ENCODE measurements at places on chromosomes 12 and 14.

GRCh38 chr14:59772233-59772632, 98.3 kb downstream of the RTN1 start:
- no peak for DNase-seq

DNA sequence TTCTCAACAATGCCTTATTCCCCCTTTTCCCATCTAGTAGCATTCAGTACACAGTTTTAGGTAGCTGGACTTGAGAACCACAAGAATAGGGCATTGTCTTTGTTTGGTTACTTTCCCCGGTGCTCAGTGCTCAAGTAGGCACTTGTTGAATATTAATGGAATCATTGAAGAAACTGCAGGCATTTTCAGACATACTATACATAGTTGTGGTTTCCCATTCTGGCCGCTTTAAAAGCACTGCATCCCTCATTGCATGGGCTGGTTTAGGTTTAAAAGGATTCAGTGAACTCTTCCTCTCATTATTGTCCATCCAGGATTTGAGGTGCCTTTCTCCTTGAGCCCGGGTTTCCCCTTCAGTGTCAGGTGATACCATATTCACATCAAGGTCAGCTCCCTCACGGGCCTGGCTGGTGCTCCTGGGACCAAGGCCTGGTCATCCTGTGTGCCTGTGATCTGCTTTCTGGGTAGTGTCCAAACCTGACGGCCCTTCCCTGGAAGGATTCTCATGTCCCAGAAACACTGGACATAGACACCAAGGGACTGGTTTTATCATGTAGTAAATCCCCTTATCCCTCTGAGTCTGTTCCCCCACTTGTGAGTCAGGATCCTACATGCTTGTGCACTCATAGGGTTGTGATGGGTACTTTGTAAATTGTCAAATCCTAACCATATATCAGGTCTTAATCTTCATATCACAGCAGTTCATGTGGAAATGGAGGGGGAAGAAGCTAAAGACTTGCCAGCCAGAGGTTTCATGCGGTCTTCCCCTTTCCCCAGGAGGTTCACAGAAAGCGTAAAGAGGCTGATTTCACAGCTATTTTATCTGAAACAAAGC, 7.4 kb downstream of the TCP11L2 start:
- no peak for DNase-seq

- DNase-seq, result no peak
These were observed 2.2 kb downstream of the CLEC14A start for GRCh38 chr14:38253676-38254075.

DNA sequence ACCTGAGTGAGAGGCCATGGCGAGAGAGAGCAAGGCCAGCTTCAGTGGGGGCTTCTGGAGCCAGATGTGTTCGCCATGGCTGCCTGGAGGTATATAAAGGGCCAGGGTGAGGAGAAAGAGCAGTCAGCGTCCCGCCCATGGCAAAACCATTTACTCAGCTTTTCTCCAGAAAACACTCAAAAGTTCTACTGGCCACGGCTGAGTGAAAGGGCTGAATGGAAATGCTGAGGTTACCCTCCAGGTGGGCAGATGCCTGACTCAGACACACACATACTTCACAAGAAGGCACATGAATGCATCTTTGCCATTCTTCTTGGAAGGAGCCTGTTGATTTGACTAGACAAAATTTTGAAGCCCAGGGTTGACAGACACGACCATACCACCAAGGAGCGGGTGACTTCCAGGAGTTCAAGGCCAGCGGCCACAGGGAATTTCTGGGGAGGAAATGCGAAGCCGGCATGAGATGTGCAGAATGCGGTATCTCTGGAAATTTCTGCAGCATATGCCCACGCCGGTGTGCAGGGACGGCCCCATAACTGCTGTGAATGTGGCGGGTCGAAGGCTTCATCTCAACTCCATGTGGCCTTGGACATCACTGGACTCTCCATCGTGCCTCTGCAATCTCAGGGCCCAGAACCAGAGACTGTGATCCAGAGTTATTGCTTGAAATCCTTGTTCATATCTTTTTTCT, at the start of gene IL31:
TSS of gene IL31 (minus strand) at position 67 of the 691 bp plus-strand sequence. CDS start at position 18, 49 bp downstream.
- DNase-seq, result no peak

DNA sequence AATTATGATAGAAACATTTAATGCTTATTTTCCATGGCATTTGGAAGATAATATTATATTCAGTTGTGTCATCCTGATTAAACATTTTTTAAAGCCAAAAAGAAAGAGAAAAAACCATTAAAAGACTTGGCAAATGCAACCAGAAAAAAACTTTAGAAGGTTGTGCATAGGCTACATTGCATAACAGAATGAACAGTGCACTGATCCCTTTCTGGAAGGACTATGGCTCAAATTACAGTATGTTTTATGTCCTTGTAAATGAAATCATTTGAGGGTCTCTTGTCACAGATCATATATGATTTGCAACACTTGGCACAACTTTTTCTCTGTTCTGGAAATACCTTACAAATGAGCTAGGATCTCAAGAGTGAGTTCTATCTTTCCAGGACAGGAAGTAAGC, 275.2 kb upstream of the FLRT2 start:
- no peak for DNase-seq

DNA sequence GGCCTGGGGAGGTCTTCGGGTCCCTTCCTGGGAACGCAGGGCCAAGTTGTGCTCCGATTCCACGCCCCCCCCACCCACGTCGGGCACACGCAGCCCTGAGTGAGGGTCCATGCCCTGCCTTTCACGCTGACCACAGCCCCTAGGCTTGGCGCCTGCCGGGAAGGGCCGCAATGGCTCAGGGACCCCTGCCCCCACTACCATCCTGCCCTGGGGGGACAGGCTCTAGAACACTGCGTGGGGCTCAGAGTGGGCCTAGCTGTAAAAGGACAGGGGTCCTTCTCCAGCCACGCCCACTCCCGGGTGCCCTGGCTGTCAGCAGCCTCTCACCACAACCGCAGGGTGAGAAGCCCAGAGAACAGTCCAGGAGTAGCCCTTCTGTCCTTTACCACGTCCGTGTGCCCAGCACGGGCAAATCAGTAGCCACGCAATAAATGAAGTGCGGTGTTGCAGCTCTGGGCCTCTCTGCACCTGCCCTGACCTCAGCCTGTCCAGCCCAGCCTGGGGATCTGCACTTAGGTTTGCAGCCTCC, 9.4 kb upstream of the GPR68 start:
- DNase-seq, result no peak

GRCh38 chr12:114817571-114818425, 133.8 kb upstream of the TBX3 start:
- no peak for DNase-seq

- no peak for DNase-seq
These were observed 89.4 kb downstream of the NKX2-1 start for GRCh38 chr14:36430662-36431084.

DNA sequence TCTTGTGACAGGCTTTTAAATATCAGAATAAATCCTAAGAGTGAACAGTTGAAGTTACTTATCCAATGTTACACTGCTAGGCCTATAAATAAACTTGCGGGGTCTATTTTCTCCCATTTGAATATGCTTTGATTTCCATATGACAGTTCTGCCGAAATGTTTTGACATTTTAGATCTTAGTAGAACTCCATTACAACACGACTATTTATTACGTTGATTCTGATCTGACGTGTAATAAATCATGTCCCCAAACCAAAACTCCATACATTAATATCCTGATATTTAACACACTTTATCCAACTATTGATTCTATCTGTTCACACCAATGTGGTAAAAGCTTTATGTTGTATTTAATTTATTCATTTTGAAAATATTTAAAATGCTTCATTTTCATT, 16.1 kb upstream of the NEMF start:
- DNase-seq, result no peak

- no peak for DNase-seq
These were observed 80.3 kb upstream of the TRAF3 start for GRCh38 chr14:102696856-102697495.

DNA sequence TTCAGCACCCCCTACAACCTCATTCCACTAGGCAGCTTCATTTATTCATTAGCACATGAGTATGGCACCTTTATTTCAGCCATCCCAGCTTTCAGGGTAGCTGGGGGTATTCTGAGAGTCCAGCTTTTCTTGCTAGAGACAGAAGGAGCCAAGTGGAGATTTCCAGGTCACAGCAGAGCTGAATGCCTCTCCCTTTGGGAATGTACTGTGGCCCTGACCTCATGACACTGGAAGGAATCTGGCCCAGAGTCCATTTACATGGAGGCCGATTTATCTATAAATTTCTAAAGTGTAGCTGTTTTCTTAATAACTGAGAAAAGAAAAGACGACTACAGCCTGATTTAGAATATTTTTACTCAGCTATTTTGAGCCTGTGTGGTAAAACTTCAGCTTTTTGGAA, 47.2 kb upstream of the JDP2 start:
- DNase-seq, result no peak

GRCh38 chr12:116594325-116595038, 35.3 kb downstream of the MAP1LC3B2 start:
- DNase-seq, result no peak

DNA sequence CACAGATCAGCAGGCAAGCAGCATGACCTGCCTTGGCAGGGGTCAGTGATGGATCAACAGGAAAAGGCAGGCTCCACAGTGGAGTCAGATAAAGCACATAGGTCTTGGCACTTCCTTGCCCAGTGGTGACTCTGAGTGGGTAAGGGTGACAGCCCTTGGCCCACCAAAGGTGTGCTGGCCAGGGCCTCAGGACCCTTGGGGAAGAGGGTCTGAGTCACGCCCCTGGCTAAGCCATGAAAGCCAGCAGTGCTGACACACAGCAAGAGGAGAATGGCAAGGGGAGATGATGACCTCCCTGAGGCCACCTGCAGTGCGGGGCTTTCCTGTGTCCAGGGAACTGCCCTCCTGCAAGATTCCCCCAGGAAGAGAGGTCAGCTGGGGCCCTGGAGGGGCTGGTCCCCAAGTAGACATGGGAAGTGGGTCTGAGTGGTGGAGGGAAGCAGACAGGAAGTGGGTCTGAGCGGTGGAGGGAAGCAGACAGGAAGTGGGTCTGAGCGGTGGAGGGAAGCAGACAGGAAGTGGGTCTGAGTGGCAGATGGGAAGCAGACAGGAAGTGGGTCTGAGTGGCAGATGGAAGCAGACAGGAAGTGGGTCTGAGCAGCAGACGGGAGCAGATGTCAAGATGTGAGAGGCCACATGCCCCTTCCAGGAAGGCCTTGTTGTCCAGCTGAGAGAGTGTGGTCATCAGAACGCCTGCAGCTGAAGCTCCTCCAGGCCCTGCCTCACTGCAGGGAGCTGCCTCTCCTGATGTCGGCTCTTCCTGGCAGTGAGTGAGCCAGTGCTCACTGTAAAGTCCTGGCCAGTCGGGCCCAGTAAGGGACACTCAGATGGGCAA, 34.8 kb downstream of the DIO3 start:
- no peak for DNase-seq

GRCh38 chr14:68417009-68417650, 375.7 kb downstream of the ZFP36L1 start:
- DNase-seq, result no peak

DNA sequence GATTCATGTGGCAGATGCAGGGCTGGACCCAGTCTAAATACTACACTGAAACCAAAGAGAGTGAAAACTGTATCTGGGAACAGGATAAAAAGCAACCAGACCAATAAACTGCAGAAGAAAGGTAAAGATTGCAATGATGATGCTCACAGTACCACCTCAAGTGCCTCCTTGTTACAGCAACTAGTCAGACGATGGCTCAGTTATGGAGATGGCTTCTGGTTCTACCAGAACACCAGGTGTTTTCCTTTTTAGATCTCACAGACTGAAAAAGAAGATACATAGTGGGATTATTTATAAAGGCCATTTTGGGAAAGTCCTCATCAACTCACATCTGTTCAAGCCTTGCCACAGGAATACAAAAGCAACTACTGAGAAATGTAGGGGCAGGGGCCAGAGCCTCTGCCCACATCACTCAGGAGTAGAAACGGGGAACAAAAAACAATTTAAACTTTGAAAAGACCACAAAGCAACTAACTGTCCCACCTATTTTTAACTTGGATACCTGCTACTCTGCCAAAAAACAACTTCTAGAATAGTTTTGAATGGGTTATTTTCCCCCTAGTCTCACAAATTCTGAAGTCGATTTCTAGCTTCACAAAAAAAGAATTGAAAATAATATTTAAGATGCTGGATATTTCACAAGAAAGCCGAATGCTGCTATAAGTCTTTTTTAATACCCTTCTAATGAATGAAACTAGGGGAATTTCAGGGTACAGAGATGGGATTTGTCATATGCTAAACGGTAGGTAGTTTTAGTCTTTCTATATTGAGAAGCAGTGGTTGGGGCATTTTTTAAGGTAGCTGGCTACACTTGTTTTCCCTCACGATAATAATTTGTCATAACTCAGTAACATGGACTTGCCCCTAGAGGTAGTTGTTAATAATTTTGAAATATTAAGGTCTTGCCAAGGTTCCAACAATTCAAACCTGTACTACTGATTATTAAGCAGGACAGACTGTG, 197.2 kb upstream of the TMPO start:
- no peak for DNase-seq

- no peak for DNase-seq
These were observed 14.2 kb upstream of the BLTP3B start for GRCh38 chr12:100156731-100157426.

DNA sequence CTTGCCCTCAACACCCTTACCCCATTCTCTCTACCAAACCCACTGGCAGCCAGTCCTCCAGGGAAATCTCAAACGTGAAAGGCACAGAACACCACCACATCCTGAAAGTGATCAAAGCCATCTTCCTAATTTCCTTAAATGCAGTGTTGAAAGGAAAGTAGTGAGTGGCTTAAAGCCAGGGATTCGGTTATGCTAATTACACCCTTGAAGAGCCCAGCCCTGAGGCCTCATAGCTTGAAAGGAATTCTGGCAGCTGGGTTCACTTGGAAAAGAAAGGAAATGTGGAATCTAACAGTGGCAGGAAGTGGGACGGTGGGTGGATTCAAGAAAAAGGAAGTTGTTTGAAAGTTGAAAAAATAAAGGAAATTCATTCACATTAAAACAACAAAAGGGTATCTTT, 73.0 kb upstream of the FICD start:
- DNase-seq, result no peak

DNA sequence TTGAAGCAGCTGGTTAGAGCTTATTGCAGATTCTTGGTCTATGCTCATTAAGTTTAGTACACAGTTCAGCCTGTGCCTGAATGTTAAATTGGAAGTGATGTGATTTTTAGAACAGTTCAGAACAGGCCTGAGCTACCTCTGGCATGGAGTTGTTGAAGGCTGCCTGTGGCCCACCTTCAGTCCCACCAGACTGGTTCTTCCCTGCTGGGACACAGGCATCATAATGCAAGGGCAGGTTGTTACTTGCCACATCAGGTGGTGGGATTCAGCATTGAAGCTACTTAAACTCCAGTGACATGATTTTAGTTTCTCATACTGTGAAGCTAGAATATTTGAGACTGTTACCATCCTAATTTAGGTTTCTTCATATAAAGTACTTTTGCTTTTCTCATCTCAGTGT, 49.4 kb downstream of the PROX2 start:
- DNase-seq, result no peak

DNA sequence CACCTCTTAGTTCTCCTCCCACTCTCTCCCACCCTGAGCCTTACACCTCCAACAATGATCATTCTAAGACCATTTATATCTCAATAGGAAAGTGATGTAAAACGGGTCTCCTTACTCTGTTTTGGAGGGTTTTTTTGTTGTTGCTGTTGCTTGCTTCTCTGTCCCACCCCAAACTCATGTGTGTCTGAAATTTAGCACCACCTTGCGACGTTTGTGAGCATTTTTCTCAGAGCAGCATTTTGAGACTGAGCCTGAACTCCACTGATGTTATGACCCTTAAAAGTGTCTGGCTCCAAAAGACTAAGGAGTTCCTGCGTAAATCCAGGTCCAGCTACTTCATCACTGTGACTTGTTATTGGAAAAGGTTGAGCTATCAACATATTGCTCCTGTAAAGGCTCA, 155.0 kb downstream of the DAD1 start:
- DNase-seq, result no peak

Data from stimulated activated CD8-positive, alpha-beta memory T cell treated with anti-CD3 and anti-CD28 coated beads, Interleukin-7, amount 100 ng/mL, for 24 hours (primary cell).